Stimulated activated CD8-positive, alpha-beta memory T cell treated with anti-CD3 and anti-CD28 coated beads, Interleukin-15, amount 100 ng/mL, for 48 hours (primary cell): ENCODE measurements at places on chromosomes 6 and 20.

GRCh38 chr6:166473886-166474571 is 91.3 kb upstream of the MPC1 start:
- no peak for DNase-seq

DNA sequence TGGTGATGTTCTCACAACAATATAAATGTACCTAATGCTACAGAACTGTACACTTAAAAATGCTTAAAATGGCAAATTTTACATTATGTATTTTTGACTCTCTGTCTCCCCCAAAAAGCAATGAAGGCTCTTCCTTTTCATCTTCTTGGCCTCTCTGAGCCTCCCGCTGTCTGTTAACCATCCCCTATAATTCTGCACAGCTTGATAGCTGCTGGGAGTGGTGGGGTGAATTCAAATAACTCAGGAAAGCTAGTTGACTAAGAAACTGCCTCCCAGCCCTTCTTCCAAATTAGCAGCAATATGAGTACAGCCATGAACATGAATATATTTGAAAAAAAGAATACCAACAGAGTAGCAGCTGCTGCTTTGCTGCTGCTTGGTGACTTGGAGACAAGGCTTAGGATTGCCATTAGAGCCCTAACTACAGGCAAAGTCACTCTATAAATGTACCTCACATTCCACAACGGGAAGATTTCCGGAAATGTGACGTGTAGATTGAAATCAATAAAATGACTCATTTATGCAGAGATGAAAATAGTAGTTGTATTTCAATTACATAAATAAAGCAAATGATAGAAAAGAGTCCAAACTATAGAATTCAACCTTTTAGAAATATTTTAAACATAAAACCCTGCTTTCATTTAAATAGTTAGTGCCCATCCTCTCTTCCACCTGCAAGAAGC is 200.1 kb upstream of the HEY2 start:
- DNase-seq: no peak

DNA sequence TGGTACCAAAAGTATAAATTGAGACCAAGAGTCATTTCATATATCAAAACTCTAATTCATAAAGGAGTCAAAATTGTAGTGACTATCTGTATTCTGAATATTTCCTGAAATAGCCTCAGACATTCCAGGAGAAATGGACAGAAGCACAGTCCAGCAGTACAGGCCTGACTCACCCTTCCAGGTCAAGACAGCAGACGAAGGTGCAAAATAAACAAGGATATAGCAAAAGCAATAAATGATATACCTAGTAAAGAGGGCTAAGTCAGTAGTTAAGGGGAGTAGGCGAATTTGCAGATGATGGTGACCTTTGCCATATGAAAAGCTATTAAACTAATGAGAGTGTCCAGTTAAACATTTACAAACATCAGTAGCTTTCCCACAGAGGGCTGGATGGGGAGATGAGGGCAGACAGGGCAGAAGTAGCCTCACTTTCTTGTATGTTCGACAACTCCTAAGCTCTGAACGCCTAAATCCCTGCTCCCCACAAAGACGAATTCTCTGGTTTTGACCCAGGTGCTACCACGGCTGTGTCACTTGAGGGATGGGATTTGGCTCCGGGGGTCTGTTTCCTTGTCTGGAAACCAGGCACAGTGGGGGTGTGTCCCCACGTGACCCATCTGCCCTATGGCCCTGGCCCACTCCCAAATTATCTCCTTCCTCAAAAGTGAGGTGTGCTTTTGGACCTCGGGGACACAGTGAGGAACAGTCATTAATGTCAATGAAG is 3.6 kb upstream of the SLC52A3 start:
- DNase-seq: no peak

- no peak for DNase-seq
Measured at GRCh38 chr20:38685853-38686473, 38.3 kb upstream of the SLC32A1 start.

- no peak for DNase-seq
Measured at GRCh38 chr6:141421378-141421777, 711.3 kb upstream of the GJE1 start.

- DNase-seq: no peak
Measured at GRCh38 chr6:15443119-15443830, 197.4 kb downstream of the JARID2 start.

- DNase-seq: no peak
Measured at GRCh38 chr20:38883081-38883980, 42.9 kb upstream of the FAM83D start.

DNA sequence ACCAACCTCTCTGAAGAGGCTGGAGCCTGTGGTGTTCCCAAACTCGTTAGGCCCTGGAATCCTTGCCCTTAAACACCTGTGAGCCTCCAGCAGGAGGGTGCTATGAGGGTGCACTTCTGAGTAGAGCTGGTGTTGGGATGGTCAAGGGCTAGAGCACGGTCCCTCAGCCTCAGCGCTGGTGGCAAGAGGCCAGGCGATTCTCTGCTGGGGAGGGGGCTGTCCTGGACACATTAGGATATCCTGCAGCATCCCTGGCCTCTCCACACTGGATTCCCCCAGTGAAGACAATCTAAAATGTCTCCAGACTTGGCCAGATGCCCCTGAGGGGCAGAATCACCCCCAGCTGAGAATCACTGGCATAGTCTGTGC is 157.8 kb downstream of the SYCP2 start:
- DNase-seq: no peak

DNA sequence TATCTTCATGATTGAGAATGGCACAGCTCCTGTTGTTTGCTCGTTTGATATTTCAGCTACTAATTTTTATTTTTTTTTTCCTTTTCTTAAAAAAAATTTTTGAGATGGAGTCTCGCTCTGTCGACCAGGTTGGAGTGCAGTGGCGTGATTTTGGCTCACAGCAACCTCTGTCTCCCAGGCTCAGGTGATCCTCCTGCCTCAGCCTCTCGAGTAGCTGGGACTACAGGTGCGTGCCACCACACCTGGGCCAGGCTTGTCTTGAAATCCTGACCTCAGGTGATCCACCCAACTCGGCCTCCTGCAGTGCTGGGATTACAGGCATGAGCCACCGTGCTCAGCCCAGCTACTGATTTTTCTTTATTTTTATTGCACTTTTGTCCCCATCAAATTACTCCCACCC is 150.2 kb upstream of the SIM1 start:
- no peak for DNase-seq

DNA sequence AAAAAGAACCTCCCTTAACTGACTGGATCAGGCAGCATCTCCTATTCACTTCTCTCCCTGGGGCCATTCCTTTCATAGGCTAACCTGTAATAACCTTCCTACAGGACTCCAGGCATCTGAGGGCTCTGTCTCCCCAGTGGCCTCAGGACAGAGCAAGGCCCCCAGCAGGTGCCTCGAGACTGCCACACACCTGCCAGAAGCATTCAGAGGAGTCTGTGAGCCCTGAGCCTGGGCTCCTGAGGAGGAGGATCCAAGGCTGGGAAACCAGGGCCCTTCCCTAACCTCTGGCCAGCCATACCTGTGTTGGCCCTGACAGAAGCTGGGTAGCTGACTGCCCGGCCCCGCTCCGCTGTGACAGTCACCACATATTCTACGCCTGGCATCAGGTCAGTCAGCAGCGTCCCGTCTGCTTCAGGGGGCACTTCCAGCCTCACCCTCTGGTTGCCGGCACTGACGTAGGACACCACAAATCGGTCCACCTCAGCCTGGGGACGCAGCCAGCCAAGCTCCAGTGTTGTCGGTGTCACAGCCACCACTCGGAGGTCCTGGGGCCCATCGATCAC is 20.6 kb downstream of the TNXB start:
- DNase-seq: no peak

GRCh38 chr6:30093951-30094661 is 18.5 kb upstream of the RNF39 start:
- no peak for DNase-seq

DNA sequence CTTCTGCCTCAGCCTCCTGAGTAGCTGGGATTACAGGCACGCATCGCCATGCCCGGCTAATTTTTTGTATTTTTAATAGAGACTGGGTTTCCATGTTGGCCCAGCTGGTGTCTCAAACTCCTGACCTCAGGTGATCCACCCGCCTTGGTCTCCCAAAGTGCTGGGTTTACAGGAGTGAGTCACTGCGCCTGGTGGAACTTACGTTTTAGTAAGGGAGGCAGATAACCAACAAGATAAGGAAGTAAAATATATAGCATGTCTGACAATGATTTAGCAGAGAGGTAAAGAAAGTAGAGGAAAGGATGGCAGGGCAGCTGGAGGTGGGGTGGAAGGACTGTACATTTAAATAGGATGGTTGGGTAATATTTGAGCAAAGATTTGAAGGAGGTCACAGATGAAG is 12.8 kb upstream of the MYMX start:
- DNase-seq: no peak
